ENCODE measurements at places on chromosomes 5 and 9.

GRCh38 chr9:108363311-108363710, 492.5 kb downstream of the ACTL7B start:
- DNase-seq: no peak

DNA sequence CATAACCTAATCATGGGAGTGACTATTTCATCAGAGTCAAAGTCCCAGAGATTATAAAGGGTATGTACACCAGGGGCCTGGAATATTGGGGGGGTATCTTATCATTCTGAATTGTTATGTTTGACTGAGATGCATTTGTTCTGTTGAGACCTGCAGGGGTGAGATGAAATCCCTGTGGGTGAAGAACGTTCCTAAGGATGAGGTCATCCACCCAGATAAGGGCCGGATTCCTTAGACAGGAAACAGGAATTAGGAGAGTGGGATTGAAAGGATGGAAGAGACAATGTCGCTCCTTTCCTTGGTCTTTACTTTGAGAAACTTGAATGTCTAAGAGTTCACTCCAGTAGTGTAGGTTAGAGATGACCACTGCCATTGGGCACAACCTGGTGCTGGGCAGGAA, 54.7 kb downstream of the GAS1 start:
- DNase-seq: peak; percentile 4

GRCh38 chr9:78131969-78132700, 100.5 kb upstream of the GNAQ start:
- DNase-seq: no peak

DNA sequence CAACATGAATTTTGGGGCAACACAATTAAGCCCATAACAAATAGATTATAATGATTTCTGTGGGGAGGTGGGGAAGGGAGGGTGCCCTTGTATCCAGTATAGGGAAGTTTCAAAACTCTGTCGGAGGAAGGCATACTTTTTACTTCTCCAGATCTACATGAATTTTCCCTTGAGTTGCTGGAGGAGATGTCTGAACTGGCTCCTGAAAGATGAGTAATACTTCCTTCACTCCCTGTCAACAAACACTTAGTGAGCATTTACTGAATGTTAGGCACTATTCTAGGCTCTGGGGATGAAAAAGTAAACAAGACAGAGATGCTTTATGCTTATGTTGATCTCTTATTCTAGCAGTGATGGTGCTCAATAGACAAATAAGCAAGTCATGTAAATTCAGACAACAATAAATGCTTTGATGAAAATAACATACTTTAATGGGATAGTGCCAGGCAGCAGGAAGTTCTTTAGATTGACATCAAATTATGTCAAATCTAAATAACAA, 197.9 kb upstream of the ANKH start:
- DNase-seq: no peak

GRCh38 chr5:21693591-21693990, 1159.6 kb downstream of the CDH12 start:
- DNase-seq: no peak

DNA sequence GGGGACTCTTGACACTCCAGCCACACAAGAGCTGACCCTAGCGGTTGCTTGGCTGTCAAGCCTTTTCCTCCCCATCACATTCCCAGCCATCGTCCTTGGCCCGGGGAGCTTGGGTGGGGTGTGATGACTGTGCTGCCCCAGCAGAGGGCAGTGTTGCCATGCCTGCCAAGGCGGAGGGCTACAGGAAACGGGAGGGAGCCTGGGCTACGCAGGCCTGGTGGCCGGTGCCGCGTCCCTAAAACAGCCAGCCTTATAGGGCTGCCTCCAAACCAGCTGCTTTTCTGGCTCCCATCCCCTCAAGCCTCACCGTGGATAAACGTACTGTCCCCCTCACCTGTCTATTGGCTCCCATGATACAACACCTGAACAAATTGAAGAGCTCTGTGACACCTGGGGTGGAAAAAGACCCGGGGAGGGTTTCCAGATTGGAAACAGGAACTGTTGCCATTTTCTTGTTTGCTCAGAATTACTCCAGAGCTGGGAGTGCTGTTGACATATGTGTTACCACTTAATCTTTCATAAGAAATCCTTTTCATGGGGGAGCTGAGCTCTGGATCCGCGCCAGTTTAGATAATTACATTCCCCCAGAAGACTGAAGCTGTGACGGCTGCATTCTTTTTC, 72.8 kb upstream of the ASTN2 start:
- DNase-seq: no peak

Measured in HS-5 (cell line).